ENCODE measurements at places on chromosomes 13 and 19.

- DNase-seq = no peak
Measured at GRCh38 chr19:29084266-29084665, 128.7 kb downstream of the UQCRFS1 start.

DNA sequence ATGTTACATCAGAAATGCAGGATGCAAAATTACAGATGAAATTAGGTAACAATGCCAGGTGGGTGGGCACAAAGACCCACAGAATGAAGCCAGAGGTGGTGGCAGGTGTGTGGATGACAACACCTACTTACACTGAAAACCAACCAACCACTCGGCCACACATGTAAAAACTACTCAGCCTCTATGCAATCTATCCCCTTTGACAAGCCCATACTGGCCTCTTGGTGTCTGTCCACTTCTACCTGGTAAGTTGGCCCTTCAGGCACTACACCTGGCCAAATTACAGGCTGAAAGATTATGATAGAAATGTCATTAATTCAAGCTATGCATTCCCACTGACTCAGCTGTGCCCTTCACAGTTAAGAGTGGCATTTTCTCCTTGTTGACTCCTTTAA, 50.0 kb downstream of the BRD4 start:
- DNase-seq = no peak

GRCh38 chr13:36965767-36966166, 33.4 kb downstream of the ALG5 start:
- DNase-seq = peak; percentile 60

DNA sequence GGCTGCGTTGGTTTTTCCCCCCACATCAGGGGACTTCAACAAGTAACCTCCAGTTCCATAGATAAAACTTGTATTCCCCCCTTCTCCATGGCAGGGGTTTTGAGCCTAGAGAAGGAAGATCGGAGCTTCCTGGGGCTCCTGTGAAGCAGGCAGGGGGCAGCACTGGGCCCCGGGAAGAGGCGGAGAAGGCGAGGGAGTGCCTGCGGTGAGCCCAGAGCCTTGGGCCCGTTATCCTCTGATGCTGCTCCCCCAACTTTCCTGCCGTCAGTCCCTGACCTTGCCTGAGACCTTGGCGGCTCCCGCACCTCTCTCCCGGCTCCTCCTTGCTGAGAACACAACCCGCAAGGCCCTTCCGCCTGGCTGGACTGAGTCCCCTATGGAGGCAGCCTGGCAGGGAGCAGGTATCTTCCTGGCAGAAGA, 2.5 kb downstream of the LIPE start:
- no peak for DNase-seq

DNA sequence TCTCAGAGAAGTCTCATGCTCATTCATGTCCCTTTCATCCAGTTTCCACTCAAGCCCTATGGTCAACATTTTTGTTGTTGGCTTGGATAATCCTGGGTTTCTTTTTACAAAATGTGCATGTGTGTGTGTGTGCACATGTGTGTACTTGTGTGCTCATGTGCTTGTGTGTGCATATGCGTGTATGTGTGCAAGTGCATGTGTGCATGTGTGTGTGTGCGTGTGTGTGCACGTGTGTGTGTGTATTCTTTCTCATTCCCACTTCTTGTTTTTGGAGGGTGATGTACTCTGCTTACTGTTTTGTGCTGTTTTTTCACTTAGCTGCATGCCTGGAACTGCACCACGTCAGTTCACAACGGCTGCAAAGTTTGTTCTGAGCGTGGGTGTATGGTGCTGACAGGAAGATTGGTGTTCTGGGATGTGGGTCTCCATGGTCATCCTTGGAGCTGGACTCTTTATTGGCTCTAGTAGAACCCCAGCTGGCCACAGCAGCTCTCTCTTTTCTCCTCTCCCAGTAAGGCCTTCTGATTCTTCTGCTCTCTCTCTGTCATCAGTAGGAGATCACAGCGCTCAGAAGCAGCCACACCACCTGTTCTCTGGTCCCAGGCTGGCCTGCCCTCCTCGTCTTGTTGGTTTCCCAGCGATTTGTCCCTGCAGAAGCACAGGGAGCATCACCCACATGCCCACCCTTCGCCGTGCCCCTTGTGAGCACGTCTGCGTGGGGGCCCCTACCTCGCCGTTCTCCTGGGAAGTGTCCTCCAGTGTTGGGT, 60.8 kb downstream of the SOX1 start:
- no peak for DNase-seq

GRCh38 chr13:73171926-73172325, 113.1 kb downstream of the KLF5 start:
- DNase-seq = peak; percentile 30

DNA sequence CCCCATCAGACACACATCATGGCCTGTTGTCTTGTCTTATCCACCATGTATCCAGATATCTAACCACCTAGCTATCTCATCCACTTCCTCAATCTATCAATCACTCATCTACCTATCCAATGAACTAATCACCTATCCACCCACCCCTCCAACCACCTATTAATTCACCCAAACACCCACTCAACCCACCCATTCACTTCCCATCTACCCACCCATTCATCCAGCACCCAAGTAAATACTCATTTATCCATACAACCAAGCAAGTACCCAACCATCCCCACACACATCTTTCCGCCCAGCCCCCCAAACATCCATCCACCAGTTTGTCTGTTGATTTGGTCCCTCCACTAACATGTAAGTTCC, 753 bp upstream of the WIZ start:
- DNase-seq = no peak

GRCh38 chr13:21362741-21363140, 96.4 kb downstream of the ZDHHC20 start:
- DNase-seq = no peak

GRCh38 chr19:42242069-42242511, 312 bp downstream of the GSK3A start:
- no peak for DNase-seq

- DNase-seq = no peak
Measured at GRCh38 chr13:33256148-33256840, 29.3 kb downstream of the STARD13 start.

DNA sequence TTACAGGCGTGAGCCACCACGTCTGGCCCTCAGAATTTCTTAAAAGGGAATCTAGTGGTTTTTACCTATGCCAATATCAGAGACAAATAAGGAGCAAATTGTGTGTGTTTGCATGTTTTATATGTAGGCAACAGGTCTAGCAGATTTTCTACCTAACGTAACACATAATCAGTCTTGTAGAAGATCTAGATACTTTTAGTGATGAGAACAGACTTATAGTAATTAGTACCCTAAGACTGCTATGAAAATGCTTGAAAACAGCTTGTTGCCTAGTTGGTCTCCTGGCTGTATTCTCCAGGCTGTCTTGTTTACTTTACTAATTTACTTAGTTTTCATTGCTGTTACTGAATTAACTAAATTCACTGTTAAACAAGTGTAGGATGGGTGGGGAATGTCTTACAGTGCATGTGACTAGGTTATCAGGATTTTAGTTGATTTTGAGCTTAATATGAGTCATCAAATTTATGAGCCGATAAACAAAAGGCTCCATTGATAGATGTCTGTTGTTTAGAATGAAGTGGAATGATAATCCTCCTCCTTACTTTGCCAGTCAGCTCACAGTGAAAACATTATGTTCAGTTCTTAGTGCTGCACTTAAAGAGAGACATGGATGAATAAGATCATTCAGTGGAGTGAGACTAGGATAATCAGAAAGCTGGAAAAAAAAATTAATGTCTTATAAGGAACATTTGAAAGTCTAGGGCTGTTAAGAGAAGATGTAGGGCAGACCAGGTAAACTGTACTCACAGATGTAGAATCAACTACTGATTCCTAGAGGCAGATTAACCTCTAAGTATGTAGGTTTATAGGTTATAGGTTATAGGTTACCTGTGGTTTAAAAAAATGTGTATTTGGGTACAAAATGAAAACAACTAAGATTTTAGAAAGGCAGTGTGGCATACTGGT, 22.4 kb downstream of the GTF2F2 start:
- DNase-seq = no peak

DNA sequence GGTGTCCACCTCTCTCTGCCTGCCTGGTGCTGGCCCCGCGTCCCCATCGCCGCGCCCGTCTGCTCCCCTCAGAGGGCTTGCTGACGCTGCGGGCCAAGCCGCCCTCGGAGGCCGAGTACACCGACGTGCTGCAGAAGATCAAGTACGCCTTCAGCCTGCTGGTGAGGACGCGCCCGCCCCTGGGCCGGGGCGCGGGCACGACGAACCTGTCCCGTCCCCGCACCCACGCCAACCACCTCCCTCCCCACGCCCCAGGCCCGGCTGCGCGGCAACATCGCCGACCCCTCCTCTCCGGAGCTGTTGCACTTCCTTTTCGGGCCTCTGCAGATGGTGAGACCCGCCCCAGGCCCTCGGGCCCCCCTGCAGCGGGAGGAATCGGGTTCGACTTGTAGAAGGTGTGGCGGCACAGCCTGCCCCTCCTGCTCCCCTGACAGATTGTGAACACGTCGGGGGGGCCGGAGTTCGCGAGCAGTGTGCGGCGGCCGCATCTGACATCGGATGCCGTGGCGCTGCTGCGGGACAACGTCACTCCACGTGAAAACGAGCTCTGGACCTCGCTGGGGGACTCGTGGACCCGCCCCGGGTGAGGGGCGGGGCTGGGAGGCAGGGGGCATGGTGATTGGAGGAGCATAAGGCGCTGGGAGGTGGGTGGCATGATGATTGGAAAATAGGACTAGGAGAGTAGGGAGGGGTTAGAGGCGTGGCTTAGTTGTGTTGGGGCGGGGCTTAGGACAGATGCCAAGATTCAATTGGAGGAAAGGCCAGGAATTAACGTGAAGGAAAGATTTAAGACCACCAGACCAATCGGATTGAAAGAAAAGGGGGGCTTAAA, 6.6 kb downstream of the EPS8L1 start:
- DNase-seq = peak; percentile 14

GRCh38 chr13:32029684-32030083, 1.9 kb upstream of the FRY start:
- DNase-seq = no peak

DNA sequence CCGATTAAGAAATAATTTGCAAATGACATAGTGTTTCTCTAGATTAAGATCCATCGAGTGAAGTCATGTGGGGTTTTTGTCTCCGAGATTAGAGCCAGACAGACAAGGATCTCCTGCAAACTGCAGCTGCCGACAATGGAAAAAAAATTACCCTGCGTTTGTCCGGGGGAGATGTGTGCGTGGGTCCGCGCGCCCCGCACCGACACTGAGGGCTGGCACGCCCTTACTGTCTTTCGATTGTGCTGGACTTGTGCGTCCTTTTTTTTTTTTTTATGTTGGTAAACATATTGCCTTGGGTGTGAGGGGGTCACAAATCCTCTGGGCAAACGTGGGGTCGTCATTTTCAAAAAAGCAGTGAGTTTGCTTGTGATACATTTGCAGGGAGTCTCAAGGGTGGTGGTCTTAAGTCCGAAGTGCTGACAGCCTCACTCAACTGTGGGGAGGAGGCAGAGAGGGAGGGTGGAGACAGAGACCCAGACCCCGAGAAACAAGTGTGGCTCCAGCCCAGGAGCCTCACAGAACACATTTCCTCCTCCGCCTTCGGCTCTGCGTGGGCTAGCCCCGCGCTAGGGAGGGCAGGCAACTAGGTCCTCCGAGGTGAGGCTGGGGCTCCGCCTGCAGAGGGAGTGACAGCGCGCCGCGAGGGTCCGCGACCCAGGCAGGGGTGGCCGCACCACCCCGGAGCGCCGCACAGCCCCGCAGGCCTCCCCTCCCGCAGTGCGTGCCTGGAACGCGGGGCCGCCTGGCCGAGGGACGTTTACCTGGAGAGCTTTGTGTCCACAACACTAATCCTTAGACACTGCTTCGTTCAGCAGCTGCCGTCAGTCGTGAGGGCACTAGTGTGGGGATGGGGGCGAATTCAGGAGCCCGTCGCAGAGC, 11.7 kb upstream of the SOX1 start:
- no peak for DNase-seq

DNA sequence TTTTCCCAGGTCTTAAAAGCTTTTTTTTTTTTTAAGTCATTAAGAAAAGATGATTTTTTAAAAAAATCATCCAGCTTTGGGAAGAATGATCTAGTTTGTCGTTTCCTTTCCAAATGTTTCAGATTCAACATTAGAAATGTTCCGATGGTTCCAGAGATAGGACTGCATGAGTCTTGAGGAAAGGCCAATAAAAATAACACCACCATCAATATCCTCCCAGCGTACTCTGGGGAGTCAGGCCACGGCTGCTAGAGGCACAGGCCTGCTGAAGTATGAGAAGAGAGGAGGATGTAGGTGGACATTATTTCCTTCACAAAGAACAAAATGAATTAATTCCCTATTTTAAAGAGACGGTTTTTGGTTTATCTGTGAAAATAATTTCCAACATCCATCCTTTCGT, 60.0 kb upstream of the SHISA2 start:
- no peak for DNase-seq

- peak; percentile 62 for DNase-seq
Measured at GRCh38 chr19:47790398-47790814, 11.9 kb downstream of the SELENOW start.

- DNase-seq = peak; percentile 77
Measured at GRCh38 chr19:17370026-17370587, 7.0 kb downstream of the PLVAP start.

- no peak for DNase-seq
Measured at GRCh38 chr19:44278181-44278690, 18.6 kb downstream of the ZNF233 start.

GRCh38 chr13:51825681-51826254, 19.2 kb downstream of the TMEM272 start:
- DNase-seq = no peak

DNA sequence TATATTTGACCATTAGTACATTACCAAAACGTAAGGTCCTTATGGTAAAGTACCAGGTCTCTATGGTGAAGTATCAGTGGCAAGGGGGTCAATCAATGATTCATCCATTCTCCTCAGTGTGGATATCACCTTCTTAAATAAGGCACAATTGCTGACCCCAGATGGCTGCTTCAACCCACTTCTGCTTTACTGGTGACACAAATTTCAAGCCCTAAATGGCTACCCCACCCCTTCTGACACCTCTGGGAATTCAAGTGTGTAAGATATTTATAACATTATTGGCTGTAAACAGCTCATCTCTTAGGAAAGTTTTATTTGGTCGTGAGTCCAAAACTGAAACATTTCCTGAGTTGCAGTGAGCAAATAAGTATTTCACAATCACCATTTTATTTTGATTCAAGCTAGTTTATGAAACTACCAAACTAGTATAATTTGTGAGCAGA, 7.9 kb upstream of the WBP4 start:
- DNase-seq = peak; percentile 7

DNA sequence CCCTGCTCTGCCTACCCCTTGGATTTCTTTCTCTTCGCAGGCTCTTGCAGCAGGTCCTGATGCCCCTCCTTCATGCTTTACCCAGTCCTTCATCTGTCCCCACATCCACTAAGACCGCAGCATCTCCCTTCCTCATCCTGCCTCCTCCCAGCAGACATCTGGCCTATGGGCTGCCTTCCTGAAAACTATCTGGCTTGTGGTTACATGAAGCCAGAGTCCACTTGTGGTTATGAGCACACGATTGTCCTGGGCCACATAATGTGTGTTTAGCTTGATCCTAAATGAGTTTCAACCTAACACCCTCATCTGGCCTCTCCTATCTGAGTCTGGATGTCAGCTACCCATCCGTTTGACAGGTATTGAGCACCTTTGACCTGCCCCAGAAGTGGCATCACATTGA, 5.5 kb upstream of the ZNF175 start:
- DNase-seq = no peak

GRCh38 chr13:32114284-32114950, 82.8 kb downstream of the FRY start:
- no peak for DNase-seq

GRCh38 chr13:79776531-79777295, 295.8 kb downstream of the NDFIP2 start:
- DNase-seq = peak; percentile 51

GRCh38 chr19:12098040-12098439, 33.5 kb downstream of the ZNF844 start:
- DNase-seq = no peak

- no peak for DNase-seq
Measured at GRCh38 chr13:23985060-23985459, 87.8 kb upstream of the C1QTNF9B start.

- no peak for DNase-seq
Measured at GRCh38 chr19:20351244-20351643, 184.2 kb downstream of the ZNF486 start.
